ENCODE measurements at places on chromosomes 4 and X. TPM values are rescaled to one million over a fixed set of nuclear protein-coding genes. Genes with fewer than 3 reads are reported as not detected.

F11 gene
- polyA plus RNA-seq = 4.7 TPM

DNA sequence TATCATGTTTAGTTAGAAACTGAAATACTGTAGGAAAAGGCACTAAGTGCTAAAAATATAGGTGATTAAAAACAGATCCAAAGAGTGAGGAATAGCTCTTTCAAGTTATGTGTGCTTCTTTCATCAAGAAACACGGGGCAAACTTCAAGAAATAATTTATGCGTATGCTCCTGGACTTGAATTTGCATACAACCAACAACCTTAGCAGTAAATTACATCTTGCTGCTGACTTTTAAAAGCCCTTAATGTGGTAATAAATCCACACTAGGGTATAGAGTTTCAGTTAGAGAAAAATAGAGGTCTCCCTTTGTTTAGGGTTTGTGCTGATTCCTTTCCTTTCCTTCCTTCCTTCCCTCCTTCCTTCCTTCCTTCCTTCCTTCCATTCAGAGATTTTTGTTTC is 94.5 kb upstream of the GC start:
- no peak for DNase-seq

GRCh38 chr4:185016946-185017758 is 1.1 kb upstream of the HELT start:
- no peak for DNase-seq

GRCh38 chr4:147037069-147037468 is 91.4 kb upstream of the TTC29 start:
- DNase-seq = no peak

SHOX gene
- polyA plus RNA-seq = not detected

DNA sequence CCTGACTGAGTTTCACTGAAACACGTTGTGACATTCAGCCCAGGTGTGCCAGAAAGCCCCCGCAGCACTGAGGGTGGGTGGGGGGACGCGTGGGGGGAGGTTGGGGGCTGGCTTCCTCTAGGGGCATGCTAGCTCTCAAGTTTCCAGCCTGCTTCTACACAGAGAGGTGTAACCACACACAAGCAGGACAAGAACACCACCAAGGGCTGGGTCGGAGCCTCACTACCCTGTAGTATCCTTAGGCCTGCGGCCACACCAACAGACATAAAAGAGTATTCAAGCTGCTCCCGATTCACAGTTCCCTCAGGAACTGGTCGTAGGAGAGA is 1.8 kb downstream of the USP46 start:
- no peak for DNase-seq

GRCh38 chr4:89193843-89194242 is 82.5 kb downstream of the TIGD2 start:
- peak; percentile 24 for DNase-seq

DNA sequence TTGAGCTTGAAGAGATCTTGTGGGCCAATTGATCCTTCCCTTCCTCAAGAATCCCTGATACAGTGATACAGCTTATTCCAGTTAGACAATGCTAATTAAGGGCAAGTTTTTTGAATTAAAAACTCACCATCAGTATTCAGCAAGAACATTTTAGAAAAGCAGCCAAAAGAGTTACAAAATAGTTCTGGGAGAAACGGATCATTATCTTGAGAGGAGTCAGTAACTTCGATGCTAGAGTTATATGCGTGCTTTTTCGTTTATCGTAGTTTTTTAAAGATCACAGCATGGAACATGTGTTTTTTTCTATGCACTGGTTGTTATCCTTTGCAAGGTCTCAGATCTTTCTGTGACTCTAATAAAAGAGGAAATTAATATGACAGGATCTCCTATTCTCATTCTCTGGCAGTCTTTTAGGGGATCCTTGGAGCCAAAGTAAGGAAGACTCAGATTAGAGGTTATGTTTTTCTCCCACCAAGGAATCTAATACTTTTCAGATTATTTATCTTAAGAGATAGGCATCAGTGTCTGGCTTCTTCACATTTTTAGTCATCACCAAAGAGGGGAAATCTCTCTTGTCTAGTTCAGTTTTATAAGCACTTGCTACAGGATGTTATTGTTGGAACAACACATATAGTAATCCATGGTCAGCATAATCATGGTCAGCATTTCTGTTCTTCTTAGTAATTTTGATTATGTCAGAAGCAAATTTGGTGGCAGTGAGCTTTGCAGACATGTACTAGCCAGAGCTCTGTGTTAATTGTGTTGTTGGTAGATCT is 109.7 kb downstream of the PDLIM5 start:
- DNase-seq = no peak

DKK2 gene
- polyA plus RNA-seq = 8.2 TPM

LONRF3 gene
- polyA plus RNA-seq = 1.1 TPM

RRH gene
- polyA plus RNA-seq = 0.18 TPM

H2BW1 gene
- polyA plus RNA-seq = not detected
